ENCODE measurements at places on chromosomes 3 and 15. TPM values are rescaled to one million over a fixed set of nuclear protein-coding genes. Genes with fewer than 3 reads are reported as not detected.

GRCh38 chr3:186075931-186076567 is 32.8 kb downstream of the ETV5 start:
- no peak overlapping the region for H3K27ac ChIP-seq
- H3K4me1 ChIP-seq, result no peaks in the 10 kb centered on the region
- H3K36me3 ChIP-seq, result peaks cover 29% of the 10 kb centered on the region
- no peaks in the 10 kb centered on the region for H3K27me3 ChIP-seq
- H3K4me3 ChIP-seq, result no peak overlapping the region
- no peak for DNase-seq

GRCh38 chr3:197504641-197505121 is 51.1 kb downstream of the BDH1 start:
- no peak for DNase-seq
- H3K4me3 ChIP-seq, result no peak overlapping the region
- no peaks in the 10 kb centered on the region for H3K36me3 ChIP-seq
- no peak overlapping the region for H3K27ac ChIP-seq

DNA sequence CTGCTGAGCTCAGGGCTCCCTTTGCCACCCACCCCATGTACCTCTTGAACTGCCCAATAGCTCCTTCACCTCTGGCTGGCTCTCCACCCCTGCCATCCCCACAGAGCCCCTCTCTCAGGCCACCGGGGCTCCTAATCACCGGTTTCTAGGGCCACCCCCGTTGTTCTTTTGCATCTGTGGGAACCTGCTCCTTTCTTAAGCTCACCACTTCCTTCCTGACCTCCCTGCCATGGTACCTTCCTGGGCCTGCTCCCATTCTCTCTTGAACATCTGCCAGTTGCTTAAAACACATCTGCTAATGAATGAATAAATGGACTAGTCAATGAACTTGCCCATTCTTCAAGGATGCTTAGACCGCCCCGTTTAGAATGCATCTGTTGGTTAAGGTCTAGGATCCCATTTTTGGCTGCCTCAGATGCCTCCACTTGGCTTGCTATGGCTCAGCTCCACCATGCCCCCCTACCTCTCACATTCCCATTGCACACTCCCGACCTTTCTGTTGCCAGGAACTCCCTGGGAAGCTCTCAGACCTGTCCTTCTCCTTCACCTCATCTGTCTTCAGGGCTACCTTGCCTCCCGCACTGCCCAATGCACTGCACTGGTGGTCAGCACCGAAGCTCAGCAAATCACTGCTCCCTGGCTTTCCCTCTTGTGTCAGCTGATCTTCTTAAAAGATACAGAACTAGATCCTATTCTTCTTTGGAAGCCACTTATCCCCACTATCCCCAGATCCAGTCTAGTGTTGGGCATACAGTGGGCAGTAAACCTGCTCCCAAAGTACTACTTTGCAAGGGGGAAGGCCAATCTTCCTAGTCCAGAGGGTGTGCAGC is 9.1 kb downstream of the AMOTL2 start:
- peak overlapping the region; percentile 70 for H3K27ac ChIP-seq
- no peak overlapping the region for H3K4me3 ChIP-seq
- peaks cover 96% of the 10 kb centered on the region for H3K36me3 ChIP-seq
- peak; percentile 89 for DNase-seq

DNA sequence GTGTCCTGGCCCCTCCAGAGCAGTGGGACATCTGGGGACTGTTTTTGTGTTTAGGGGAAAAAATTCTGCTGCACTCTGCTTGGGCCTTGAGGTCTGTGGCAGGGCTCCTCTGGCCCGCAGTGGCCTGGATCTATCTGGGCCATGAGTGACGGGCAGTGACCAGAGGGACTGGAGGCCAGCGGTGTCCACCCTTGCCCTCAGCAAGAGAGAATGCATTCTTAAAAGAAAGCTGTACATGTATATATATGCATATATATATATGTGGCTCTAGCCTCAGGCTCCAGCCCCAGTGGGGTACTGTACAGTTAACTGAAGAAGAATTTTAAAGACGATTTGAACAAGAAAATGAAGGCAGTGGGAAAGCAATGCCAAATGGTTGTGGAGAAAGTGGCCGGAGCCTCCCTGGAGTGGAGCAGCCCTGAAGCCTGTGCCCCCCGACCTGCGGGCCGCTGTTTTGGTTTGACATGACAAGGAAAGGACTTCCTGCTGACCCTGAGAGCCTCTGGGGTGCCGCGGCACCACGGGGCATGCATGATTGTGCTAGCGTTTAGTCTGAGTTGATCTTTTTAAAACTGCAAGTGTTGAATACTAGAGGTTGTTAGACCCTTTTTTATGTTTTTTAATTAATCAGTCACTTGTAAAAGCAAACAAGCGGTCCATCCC is 52.2 kb downstream of the PLXNA1 start:
- H3K4me3 ChIP-seq, result no peak overlapping the region
- peak overlapping the region; percentile 60 for H3K27ac ChIP-seq
- H3K36me3 ChIP-seq, result peaks cover 28% of the 10 kb centered on the region
- no peak for DNase-seq
- peaks cover 10% of the 10 kb centered on the region for H3K4me1 ChIP-seq

DNA sequence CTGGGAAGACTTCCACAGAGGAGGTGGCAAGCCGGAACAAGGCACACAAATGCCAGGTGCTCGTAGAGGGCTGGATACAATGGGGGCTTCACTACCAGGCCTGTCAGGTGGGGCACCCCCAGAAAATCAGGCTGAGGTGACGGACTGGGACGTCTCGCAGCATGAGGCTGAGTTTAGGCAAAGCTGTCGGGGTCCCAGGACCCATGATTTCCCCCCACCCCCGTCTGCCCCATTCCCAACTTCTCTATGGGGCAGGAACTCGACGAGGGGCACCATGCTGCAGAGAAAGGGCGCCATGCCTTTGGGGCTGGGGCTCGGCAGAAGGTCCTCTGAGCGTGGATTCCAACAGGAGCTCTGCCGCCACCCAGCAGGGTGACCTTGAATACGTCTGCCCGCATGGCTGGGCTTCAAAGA is 65.7 kb upstream of the HES1 start:
- no peaks in the 10 kb centered on the region for H3K36me3 ChIP-seq
- H3K27ac ChIP-seq, result peak overlapping the region; percentile 72
- no peaks in the 10 kb centered on the region for H3K27me3 ChIP-seq
- peaks cover 5% of the 10 kb centered on the region for H3K4me1 ChIP-seq
- peak overlapping the region; percentile 57 for H3K4me3 ChIP-seq

DNA sequence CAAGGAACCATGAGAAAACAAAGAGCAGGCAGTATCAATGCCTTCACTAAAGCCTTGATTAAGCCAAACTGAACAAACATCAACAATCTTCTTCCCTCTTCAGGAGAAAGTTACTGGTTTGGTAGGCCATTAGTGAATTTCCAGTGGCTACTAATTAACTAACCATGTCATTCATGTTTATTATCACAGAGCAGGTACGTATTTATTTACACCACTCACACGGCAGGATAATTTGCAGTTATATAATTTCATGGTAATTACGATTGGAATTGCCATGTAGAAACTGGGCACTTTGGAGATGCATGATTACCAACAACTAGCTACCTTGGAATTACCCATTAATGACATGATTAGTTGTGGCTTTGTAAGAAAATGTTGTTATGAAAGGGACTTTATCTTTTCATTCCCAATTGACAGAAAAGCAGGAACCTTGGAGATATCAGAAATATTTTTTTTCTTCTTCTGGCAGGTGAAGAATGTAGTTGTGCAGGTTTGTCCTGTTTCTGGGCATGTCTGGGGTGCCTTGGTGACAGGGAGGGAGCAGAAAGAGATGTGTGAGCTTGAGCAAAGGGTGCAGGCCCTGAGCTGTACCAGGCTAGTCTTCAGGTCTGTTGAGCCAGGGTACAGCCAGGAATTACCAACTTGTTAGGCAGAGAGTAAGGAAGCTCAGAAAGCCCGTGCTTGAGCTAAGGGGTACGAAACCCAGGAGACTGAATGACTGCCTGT is 310.7 kb downstream of the RORA start:
- H3K36me3 ChIP-seq, result no peaks in the 10 kb centered on the region
- H3K27me3 ChIP-seq, result no peaks in the 10 kb centered on the region
- no peak overlapping the region for H3K4me3 ChIP-seq
- DNase-seq, result no peak

DNA sequence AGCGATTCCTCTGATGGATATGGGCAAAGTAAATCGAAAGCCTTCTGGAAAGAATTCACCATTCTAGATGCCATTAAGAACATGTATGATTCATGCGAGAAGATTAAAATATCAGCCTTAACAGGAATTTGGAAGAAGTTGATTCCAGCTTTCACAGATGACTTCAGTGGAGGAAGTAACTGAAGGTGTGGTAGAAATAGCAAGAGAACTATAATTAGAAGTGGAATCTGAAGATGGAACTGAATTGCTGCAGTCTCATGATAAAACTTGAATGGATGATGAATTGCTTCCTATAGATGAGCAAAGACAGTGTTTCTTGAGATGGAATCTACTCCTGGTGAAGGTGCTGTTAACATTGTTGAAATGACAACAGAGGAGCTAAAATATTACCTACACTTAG is 30.1 kb upstream of the TBC1D23 start:
- peaks cover 17% of the 10 kb centered on the region for H3K4me1 ChIP-seq
- no peak overlapping the region for H3K4me3 ChIP-seq
- no peaks in the 10 kb centered on the region for H3K36me3 ChIP-seq
- no peaks in the 10 kb centered on the region for H3K27me3 ChIP-seq
- H3K27ac ChIP-seq, result no peak overlapping the region
- DNase-seq, result no peak

GRCh38 chr3:39295184-39295775 is 15.4 kb upstream of the CX3CR1 start:
- H3K4me1 ChIP-seq, result no peaks in the 10 kb centered on the region
- H3K36me3 ChIP-seq, result no peaks in the 10 kb centered on the region
- no peaks in the 10 kb centered on the region for H3K27me3 ChIP-seq
- no peak overlapping the region for H3K4me3 ChIP-seq
- DNase-seq, result no peak

DNA sequence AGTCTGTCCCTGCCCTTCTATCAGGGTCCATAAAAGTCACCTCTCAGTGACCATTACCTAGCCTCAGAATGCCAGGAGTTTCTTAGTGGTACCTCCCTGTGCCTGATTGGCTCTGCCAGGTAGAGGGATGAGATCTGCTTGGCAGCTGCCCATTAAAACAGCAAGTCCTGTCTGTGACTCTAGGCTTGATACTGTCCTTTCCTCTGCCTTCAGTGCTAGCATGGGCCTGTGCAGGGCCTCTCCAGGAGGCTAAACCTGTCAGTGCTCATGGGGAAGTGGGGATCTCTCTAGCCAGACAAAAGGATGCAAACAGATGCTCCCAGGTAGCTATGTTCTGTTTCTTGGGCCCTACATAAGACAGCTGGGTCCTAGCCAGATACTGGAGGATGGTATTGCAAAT is 10.0 kb upstream of the MANF start:
- H3K27me3 ChIP-seq, result no peaks in the 10 kb centered on the region
- H3K4me1 ChIP-seq, result no peaks in the 10 kb centered on the region
- H3K27ac ChIP-seq, result no peak overlapping the region

- H3K27me3 ChIP-seq, result no peaks in the 10 kb centered on the region
- H3K36me3 ChIP-seq, result no peaks in the 10 kb centered on the region
- H3K4me3 ChIP-seq, result no peak overlapping the region
- no peak for DNase-seq
- peaks cover 26% of the 10 kb centered on the region for H3K4me1 ChIP-seq
These were observed 37.8 kb downstream of the B3GALNT1 start for GRCh38 chr3:161067335-161067734.

GRCh38 chr3:107523539-107524325 is 970 bp downstream of the BBX start:
- H3K4me1 ChIP-seq, result peaks cover 12% of the 10 kb centered on the region
- DNase-seq, result peak; percentile 84
- no peaks in the 10 kb centered on the region for H3K27me3 ChIP-seq
- peaks cover 3% of the 10 kb centered on the region for H3K36me3 ChIP-seq
- peak overlapping the region; percentile 80 for H3K4me3 ChIP-seq
- H3K27ac ChIP-seq, result peak overlapping the region; percentile 75

Gene SUCNR1
- total RNA-seq, result under 0.01 TPM

Gene NR2E3
- total RNA-seq, result under 0.01 TPM

Gene MYLK
- 232 TPM for total RNA-seq

Gene ROBO2
- 0.36 TPM for total RNA-seq

Gene REC114
- total RNA-seq, result not detected

Gene SPSB4
- not detected for total RNA-seq

Gene SEMA6D
- 16.2 TPM for total RNA-seq
